ENCODE measurements at places on chromosomes 3 and 15.

- no peak for DNase-seq
Observed at GRCh38 chr15:35669021-35669420, 123.1 kb upstream of the DPH6 start.

- DNase-seq: no peak
Observed at GRCh38 chr3:156782921-156783320, 43.2 kb upstream of the LEKR1 start.

DNA sequence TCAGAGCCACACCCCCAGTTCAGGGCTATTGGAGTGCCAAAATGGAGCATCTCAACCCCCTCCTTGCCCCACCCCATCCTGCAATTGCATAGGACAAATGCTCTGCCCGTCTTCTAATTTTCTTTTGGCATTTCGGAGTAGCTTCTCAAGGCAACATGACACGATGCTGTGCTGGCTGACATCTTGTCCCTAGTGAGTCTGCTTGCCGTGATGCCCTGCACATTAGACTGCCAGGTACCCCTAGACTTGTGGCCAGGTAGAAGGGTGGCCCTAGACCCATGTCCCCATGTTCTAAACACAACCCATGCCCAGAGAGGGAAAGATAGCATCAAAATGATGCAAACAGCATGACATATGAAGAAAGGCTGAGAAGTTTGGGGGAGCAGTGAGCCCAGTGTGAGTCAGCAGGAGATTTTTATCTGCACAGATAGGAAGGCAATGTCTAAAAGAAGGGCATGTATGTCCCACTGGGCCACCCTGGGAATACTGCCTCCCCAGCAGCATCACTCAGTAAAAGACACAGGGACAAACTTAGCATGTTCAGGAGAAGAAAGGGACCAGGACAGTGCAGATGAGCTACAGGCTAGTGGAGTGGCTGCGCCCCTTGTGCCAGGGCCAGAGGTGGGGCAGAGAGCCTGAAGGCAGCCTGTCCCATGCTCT, 36.8 kb downstream of the CA12 start:
- DNase-seq: no peak

- DNase-seq: no peak
Observed at GRCh38 chr3:54188176-54188791, 65.9 kb downstream of the CACNA2D3 start.

DNA sequence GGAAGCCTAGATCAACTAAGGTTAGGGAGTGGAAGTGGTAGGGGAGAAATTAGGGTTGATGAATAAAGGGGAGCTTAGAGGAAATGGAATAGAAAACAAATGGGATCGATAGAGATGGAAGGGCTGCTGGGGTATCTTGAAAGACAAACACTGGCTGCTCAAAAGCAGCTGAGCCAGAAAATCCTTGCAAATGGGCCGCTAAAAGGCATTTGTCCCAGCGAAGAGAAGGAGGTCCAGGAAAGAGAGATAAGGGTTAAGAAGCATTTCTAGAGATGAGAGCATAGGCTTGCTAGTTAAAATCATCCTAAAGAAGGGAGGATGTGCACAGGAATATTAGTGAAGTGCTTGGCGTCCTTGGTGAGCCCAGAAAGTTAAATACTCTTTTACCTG, 258.0 kb upstream of the CBLB start:
- no peak for DNase-seq

- no peak for DNase-seq
Observed at GRCh38 chr3:86413645-86414044, 577.3 kb downstream of the VGLL3 start.

DNA sequence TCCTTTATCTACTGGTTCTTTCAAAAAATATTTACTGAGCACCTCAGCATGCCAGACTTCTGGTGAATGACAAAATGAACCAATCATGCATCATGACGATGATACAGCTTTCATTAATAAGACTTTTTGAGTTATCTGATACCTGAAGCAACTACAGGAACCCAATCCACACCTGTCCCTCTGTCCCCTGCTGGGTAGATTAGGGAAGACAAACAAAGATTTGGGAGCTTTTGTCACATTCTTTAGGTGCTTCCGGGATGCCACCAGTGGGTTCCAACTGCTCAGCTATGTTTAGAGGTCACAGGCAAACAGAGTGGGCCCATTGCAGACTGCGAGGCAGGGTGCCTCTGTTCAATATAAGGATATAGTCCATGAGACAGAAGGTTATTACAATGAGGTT, 1020.5 kb upstream of the CFAP20DC start:
- no peak for DNase-seq
